ENCODE measurements at places on chromosomes 7 and 10.

DNA sequence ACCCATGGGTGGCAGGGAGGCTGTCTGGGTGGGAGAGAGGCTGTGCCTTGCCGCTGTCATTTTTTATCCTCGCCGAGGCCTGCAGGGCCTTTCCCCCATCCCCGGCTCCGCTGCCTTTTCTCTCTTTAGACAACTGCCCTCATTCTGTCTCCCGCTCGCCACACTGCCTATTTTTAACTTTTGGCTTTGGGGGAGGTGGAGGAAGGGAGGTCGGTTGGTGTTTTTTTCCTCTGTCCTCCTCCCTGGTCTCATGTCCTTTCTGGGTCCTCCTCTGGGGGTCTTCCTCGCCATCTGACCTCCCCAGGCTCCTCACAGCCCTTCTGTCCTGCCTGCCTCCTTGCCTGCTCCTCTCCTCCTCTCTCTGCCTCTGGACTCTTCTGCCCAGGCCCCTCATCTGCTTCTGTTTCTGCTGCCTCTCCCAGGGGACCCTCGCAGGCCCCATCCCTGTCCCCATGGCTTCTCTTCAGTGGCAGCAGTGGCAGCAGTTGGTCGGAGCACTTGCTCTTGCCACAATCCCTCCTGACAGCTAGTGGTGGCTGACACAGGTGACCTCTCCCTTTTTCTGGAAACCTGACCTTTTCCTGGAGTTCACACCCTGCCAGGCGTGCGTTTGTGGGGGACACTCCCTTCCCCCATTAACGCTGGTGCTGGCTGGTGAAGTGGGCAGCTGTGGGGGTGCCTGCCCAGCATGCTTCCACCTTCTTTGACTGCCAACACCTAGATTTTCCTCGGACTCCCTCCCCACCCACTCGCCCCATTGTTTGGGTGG is 19.5 kb upstream of the PCBD1 start:
- no peak for DNase-seq

DNA sequence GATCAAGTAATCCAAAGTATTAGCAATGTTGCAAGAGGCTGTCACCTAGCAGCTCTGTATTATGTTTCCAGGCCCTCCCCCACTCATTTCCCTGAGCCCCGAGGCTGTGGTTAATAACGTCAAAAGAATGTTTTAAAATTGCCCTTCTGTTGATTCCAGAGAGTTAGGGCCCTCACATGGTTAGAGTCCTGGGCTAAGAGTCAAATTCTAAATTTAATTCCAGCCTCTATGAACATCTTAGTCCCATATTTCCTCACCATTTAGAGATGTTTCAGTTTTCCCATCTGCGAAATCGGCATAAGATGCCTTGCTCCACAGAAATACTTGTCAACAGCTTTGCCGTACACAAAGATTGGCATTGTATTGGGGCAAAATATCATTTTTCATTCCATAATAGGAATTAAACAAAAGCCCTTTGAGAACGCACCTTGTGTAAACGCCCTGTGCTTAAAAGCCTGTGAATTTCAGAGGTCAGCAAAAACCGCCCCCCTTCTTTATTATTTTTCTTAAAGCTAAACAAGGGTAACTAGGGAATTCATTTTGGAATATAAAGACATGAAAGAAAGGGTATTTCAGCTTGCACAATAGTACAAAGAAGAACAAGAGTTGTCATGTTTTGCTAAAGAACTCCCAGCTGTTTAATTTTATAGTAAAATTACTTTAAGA is 135.8 kb downstream of the ARID5B start:
- no peak for DNase-seq

- DNase-seq, result no peak
These were observed 45.3 kb upstream of the GTF2I start for GRCh38 chr7:74612015-74612829.

- DNase-seq, result no peak
These were observed 74.1 kb downstream of the LYZL2 start for GRCh38 chr10:30555465-30555864.

DNA sequence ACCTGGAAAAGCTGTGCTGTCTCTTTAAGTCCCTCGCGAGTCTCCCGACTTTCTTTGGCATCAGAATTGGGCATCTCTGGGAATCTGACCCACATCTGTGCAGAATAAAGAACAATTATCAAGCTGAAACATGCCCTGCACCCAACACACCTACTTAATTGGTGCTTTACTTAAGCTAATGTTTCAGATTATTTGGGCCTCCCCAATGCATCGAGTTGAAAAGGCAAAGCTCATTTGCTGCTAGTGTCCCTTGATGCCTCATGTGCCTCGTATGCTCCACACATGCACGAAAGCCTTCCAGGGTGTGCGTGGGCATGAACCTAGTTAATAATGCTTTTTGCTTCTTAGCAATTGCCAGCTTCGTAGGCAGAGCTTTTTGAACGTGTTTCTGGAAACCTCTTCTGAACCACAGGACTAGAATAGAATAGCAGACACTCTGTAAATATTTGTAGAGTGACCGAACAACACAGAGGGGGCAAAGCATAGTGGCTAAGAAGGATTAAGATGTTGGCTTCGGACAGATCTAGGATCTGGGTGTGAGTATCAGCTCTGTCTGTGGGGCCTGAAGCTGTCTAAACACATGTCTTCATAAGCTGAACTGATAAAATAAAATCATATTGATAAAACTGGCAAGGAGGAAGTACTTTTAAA is 26.7 kb upstream of the FGFR2 start:
- DNase-seq, result no peak

DNA sequence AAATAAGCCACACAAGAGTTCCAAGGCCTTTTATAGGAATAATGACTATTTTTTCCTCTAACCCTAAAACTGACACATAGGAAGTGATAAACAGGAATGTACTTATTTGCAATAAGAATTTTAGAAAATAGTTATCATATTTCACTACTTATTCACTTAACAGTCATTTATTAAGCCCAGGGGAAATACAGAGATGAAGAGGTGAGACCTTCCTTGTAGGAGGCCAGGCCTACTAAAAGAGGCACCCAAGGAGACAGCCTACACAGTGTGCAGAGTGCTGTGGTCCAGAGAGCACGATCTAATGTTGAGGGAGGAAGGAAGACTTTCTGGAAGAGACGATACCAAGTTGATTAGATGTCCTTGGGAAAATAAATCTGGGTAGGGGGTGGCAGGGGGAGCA is 45.0 kb upstream of the PPP1R3C start:
- DNase-seq, result no peak

- DNase-seq, result peak; percentile 35
These were observed at the start of gene RET for GRCh38 chr10:43076876-43077420. Gene RET (plus strand): TSS chr10:43077069. CDS start chr10:43077259, 190 bp downstream.

DNA sequence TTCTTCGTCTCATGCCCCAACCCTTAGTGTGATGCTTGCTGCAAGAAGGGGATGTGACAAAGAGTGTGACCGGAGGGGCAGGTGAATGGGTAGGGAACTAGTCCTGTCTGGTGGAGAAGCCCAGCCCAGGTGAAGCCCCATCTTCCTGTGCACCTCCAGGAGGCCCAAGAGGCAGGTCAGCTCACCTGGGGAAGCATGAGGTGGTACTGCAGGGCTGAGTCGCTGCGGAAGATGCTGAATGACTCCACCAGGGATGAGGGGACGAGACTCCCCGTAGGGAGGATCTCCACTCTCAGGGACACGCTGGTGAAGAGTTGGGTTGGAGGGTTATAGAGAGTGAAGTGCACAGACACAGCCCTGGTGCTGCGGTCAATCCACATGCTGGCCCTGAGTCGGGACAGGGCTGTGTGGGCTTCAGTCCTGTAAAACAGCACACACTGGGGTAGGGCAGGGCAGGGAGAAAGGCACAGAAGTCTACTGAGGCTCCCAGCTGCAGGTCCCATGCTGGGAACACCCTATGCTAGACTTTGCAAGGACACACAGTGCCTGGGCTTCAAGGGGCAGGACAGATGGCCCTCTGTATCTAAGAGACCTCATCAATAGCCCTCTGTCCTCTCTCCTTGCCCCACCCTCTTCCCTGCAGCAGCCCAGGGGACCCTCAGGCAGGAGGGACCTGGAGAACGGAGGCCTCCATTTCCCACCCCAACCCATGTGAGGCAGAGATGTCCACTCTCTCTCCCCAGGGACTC is 136.5 kb downstream of the PKD1L1 start:
- DNase-seq, result no peak

DNA sequence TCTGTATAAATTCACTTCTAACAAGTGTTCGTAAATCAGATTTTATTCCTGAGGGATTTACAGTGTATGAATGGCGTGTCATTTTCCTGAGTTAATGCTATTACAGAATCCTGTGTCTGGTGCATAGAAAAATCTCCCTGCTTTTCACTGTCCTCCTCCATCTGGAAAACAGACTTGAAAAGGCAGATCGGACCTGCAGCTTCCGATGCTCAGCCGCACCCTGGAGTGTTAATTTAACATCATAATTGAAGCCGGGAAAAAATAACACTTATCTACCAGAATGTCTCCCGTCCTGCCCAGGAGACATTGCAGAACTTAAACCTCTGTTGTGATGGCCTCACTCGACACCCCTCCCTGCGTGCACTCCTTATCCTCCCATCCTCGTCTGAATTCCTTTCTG is 442.1 kb upstream of the FOXK1 start:
- DNase-seq, result no peak

DNA sequence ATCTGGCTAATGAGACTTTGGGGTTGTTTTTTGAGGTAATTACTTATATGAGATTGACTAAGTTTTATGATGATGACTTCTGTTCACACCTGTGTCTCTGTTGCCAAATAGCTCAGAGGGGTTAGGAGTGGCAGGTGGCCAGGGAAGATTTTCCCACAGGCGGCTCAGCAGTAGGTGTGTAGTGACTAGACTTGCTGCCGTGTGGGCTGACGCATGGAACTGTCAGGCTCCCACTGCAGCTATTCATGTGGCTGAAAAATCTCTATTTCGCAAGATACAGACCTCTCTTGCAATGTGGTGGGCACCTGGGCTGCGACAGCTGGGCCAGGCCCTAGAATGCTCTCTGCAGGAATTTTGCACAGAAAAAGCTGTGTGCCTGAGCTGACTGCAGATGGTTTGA is 1.4 kb downstream of the CPA4 start:
- DNase-seq, result no peak

DNA sequence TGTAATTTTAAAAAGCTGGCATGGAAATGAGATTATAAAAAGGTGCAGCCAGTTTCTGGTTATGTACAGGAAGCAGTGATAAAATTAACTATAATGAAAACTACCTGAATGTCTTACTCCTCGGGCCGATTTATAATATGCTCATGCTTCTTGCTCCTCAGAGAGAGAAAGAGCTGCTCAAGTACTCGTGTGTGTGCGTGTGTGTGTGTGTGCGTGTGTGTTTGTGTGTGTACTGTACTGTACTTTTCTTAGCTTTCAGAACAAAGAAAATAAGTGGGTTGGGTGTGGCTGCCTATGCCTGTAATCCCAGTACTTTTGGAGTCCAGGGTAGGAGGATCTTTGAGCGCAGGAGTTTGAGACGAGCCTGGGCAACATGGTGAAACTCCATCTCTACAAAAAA is 96.6 kb upstream of the NMT2 start:
- no peak for DNase-seq

- DNase-seq, result no peak
These were observed 1248.5 kb upstream of the LRRN3 start for GRCh38 chr7:109842386-109842785.

- no peak for DNase-seq
These were observed 470.1 kb upstream of the NRP1 start for GRCh38 chr10:33804584-33804983.

DNA sequence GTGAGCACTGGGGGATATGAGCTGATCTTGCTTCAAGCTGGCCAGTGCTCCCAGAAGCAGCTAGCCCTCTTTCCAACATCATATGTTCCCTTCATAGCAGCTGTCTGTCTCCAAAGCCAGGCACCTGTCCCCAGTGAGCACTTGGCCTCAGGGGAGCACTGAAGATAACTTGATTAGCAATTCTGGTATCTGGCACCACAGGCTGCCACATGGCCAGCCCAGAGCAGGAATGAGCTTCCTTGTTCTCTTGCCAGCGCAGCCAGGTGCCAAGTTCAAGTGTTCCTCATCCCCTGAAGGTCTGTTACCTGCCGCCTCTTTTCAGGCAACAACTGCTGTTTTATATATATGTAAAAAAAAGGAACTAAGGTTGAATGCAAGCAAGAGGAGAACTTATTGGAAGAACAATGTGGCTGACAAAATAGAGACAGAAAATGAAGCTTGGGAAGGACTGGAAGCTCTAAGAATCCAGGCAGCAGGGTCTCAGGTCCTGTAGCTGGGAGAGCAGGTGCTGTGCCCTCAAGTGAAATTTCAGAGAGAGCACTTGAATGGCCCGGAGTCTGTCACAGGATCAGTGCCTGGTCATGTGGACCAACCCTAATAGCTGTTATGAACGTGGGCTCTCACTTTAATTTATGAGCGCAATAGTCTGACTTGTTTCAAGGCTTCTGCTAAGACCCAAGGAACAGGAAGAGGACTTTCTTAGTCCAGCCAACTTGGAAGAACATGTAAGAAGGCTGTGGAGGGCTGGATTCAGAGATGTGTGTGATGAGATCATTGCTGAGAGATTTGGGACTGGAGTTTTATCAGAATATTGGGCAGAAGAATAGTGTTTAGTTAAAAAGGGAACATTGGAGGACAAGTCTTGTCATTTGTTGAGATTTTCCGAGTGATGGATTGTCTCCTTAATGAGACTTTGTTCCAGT is 267.2 kb downstream of the GLRX3 start:
- DNase-seq, result no peak

DNA sequence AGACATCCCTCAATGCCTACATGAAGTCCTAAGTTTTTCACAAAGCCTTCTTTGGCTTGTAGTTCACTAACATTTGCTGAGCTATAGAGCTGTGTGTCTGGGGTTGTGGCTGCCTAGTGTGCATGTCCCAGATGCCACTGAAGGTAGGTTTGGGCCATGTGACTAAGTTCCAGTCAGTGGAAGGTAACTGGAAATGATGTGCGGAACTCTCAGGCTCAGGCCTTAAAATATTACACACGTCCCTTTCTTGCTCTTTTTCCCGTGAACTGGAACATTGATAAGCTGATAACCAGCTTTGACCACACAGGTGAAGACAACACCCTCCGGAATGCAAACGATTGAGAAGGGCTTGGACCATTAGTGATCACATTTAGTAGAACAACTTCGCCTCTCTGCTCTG is 358.1 kb downstream of the GATA3 start:
- no peak for DNase-seq

DNA sequence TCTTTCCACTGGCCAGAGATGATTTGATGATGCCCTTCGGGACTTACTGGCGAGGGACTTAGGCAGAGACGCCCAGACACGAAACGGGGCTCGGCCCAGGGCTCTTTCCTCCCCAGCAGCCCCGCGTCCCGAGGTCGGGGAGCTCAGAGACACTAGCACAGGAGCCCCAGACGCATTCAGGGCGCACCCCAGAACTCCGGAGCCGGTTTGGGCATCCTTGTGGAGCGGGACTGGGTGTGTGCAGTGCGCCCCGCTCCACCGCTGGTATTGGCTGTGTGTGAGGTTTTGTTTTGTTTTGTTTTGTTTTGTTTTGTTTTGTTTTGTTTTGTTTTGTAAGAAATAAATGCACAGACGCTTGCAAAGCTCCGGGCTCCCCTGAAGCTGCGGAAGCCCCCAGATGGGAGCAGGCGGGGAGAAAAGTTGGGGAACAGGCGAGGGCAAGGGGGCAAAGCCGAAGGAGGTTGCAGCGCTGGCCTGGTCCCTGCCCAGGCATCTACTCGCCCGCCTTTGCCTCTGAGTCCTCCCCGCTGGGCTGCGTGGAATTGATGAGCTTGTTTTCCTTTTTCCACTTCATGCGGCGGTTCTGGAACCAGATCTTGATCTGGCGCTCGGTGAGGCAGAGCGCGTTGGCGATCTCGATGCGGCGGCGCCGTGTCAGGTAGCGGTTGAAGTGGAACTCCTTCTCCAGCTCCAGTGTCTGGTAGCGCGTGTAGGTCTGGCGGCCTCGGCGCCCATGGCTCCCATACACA is 1.9 kb upstream of the HOXA5 start:
- DNase-seq, result no peak
